ENCODE measurements at places on chromosomes 5 and 9.

- no peak for DNase-seq
Measured at GRCh38 chr9:18601956-18602355, 128.0 kb downstream of the ADAMTSL1 start.

DNA sequence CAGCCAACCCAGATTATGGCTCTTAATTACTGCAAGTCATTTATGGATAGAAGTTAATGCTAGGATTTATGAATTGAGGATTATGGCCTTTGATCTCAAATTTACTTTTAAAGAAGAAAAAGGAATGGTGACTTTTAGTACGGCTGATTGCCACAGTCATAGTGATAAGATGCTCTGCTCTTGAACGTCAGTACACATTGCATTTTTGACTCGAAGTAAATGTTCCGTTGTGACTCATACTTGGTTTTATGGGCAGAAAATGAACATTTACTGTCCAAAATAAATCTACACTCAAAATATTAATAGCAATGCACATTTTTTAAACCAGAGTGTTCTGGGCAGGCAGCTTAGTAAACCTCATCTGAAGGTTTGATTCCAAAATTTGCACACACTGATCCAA is 830 bp downstream of the ADAMTSL1 start:
- DNase-seq: no peak

GRCh38 chr9:2418619-2419018 is 203.0 kb upstream of the VLDLR start:
- no peak for DNase-seq

- no peak for DNase-seq
Measured at GRCh38 chr5:39947657-39948056, 522.9 kb upstream of the DAB2 start.

GRCh38 chr9:136098844-136099243 is 3.8 kb upstream of the NACC2 start:
- no peak for DNase-seq

DNA sequence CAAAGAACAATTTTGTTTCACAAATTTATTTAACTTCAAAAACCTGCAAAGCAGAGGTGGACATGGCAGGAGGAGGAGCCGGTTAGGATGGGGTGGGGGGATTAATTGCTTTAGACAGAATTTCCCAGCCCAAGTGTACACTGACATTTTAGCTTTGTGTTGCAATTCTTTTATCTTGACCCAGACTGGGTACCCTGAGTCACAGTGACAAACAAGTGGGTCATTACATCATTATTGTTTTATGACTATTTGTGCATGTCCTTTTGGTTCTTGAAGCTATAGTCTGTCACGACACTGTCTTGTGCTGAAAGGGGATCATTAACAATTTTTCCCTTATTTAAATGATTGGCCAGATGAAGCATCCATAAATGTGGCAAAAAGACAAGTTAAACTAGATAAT is 84.5 kb upstream of the VCAN start:
- no peak for DNase-seq

GRCh38 chr5:8247049-8247899 is 378.3 kb downstream of the MTRR start:
- DNase-seq: no peak

- no peak for DNase-seq
Measured at GRCh38 chr9:83231039-83231438, 168.1 kb upstream of the RASEF start.

- DNase-seq: no peak
Measured at GRCh38 chr9:115353681-115354080, 235.7 kb upstream of the TNC start.

- DNase-seq: no peak
Measured at GRCh38 chr9:4937446-4937845, 47.6 kb upstream of the JAK2 start.

DNA sequence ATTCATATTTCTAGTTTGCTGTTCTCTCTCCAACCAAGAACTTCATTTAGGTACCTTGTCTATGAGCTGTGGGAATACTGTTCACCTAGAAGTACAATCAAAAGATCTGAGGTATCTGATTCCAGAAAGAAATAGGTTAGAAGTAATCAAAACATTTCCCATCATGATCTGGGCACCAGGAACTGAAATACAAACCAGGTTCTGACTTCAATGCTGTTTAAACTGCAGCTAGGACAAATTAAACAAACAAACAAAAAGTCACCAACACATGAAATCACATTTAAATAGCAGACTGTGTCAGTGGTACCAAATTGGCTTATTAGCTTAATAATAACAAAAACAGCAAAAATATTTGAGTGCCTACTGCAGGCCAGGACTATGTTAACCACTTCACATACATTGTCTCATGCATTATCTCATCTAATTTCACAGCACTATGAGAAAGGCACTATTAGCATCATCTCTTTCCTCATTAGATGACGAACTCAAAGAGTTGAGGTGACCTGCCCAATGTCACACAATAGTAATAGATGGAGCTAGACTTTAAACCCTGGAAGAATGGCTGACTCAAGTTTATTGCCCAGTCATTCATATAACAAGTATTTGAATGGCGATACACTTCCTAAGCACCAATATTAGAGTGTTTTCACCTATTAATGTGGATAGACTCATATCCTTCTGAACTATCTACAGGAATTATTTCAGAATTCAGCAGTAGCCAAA is 14.5 kb downstream of the PLPP1 start:
- no peak for DNase-seq
